ENCODE measurements at places on chromosomes 1 and 21.

DNA sequence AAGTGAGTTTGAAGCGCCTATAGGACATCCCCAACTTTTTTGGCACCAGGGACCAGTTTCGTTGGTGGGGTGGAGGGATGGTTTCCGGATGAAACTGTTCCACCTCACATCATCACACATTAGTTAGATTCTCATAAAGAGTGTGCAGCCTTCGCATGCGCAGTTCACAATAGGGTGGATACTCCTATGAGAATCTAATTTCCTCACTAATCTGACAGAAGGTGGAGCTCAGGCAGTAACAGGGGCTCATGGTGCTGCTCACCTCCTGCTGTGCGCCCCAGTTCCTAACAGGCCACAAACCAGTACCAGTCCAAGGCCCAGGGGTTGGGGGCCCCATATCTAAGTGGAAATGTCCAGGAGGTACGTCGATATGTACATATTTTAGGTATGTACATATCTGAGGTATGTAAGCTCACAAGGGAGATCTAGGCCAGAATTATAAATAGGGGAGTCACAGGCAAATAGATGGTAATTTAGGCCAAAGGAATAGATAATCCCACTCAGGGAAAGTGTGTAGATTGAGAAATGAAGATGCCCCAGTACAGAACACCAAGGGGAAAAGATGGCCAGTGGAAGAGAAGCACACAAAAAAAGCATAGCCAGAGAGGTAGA lies 27.5 kb upstream of the RASAL2 start:
- no peak for DNase-seq

DNA sequence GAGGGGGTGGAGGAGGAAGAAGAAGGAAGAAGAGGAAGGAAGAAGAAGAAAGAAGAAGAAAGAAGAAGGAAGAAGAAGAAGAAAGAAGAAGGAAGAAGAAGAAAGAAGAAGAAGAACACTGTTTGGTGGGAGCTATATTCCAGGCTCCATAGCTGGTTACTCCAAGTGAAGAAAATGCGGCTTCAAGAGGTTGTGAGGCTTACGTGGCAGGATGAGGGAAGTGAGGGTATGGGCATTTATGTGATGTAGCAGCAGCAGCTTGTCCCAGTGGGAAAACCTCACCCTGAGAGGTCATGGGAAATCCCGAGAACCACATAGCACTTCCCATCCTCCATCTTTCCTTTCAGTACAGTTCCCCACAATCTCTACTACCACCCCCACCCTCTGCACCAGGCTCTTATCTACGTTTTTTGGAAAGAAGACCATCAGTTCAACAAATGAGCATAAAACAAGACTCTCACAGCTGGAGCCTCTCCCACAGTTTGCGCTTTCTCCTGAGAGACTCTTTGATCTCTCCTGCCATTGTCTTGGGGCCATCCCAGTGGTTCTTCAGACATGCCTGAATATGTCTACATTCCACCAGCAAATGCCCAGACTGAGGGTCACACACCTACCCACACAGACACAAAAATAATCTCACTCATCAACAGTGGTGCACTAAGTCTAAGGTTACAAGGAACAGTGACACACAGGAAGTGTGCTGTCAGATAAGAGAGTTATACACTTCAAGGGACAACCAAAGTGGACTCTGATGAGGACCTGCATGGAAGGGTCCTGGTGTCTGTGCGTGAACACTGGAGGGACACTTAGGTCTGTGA lies 77.9 kb upstream of the KCNJ15 start:
- no peak for DNase-seq

GRCh38 chr21:34875830-34876229 lies 173.3 kb downstream of the RUNX1 start:
- DNase-seq: no peak

- DNase-seq: no peak
Observed at GRCh38 chr1:36753451-36753850, 270.7 kb upstream of the CSF3R start.

- DNase-seq: no peak
Observed at GRCh38 chr1:31228986-31229385, 10.7 kb downstream of the NKAIN1 start.

DNA sequence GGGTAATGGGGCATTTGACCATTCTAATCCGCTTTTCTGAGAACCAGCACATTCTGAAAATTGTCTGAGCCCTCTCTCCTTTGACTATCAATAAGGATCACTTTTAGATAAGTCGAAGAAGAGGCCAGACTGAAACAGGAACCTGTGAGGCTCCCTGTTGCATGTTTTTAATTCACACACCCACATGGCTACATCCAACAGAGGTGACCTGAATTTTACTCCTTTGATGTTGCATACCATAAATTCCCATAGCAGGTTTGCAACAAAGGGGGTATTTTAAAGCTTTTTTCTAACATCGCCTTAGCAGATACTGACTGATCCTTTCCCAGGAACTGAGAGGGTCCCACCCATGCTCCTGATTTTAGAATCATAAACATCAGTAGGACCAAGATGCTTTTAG lies 450.8 kb downstream of the USP25 start:
- no peak for DNase-seq

DNA sequence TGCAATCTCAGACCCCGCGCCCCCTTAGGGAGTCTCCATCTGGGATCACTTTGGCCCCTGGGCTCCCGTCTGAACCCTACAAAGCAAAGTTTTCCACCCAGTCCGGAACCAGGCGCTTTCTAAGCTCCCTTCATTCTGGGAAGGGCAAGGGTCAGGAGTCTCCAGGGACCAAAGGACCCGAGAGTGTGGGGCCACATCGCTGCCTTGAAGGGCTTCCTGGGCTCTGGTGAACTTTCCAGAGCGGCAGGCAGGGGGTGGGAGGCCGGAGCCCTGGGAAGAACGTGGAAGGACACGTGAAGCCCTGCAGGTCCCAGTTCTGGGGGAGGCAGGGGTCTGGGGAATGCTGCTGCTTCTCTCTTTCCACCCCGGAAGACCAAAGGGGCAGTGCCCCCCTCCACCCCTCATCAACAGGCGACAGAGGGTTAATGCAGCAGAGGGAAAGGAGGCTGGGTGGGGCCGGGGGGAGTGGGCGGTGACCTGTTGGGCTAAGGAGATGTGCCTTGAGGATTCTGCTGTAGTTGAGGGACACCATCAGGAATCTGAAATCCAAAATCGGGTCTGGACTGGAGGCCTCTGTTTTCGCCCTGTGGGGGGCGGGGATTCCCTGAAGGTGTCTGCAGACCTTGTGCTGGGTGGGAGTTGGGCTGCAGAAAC lies 734 bp downstream of the CDK18 start:
- DNase-seq: no peak

DNA sequence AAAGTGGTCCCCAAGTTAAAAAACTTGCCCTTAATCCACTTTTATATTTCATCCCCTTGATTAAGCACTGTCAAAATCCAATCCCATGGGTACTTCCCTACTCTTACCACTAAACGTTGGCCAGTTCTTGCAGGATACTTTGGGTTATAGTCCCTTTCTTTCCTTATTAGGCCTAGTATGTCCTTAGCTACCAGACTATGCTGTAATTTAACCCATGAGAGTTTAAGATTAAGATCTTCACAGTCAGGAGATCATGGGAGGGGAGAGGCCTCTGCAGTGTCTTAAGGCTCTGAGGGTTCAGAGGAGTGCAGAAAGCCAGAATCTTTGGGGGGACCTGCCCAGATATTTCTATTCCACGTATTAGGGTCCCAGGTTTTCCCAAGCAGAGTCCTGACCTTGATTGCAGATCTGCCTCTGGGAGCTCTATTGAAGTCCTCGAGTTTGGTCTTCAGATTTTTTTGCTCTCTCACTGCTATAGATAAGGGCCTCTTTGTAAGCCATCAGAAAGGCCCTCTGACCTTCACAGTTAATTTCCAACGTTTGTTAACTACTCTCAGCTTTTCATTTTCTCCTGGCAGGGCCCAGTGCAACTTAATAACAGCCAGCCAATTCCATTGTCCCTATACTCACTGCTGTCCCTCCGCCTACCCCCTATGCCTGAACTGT lies 9.0 kb upstream of the CGN start:
- DNase-seq: no peak

DNA sequence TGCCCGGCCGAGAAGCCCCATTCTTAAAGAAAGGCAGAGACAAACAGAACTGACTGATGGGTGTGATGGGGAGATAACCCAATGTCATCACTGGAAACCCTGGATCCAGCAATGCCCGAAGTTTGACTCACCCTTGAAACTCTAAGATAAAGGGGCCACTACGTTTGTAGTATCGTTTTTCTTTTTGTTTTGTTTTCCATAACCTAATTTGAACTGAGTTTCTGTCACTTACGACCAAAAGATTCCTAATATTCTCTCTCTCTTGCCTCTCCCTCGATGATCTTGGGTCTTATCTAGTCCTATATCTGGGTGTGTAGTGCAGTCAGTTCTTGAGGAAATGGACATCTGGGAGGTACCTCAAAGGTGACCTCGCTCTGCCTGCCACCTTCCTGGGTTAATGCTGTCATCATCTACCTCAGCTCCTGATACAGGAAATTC lies 57.8 kb upstream of the ID3 start:
- DNase-seq: no peak

DNA sequence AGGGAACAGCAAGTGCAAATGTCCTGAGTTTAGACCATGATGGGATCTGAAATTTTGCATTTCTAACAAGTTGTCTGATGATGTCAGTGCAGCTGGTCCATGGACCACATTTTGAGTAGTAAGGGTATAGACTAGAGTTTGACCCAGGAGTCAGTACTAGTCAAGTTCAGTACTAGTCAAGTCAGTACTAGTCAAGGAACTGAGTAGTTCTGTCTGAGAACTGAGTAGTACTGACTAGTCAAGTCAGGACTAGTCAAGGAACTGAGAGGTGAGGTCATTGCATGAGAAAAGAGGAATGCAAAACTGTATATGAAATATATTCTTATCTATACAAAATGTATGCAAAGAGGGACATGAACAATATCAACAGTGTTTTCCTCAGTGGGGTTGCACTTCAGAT lies 34.1 kb downstream of the TSEN15 start:
- no peak for DNase-seq

GRCh38 chr1:109790735-109791494 lies 27.2 kb upstream of the EPS8L3 start:
- no peak for DNase-seq
